ENCODE measurements at places on chromosomes 3 and 15.

DNA sequence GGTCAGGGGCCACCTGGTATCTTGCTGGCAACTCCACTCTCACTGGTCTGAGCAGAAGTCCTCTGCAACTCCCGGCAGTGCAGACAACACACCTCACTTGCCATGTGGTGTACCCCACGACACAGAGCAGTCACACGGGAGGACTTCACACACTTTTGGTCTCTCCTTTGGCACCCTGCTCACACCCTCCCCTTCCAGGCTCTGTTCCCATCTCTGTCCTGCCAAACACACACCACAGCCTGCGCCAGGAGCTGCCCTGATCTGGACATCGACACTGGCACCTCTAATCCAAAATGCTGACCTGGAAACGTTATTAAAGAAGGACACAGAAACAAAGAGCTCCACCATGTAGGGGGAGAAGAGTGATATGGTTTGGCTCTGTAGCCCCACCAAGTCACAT lies 57.2 kb downstream of the SLC41A3 start:
- no peak for DNase-seq

GRCh38 chr15:58526647-58527192 lies 94.9 kb downstream of the LIPC start:
- DNase-seq, result no peak

DNA sequence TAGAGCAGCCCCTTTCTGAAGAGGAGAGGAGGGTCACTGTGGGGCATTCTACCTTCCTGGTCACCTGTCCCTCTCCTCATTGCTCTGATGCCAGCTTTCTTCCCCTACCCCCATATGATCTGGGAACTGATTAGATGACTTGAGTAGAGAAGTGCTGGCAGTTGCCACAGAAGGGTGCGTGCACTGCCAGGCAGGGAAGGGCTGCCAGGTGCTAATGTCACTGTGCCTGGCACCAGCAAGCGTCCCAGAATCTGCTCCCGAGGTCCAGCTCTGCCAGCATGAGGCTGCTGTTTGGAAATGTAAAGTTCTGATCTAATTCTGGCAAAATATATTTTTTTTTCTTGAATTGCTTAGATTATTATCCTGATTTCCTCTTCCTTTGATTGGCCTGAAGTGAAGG lies 52.8 kb downstream of the PPM1L start:
- DNase-seq, result no peak

DNA sequence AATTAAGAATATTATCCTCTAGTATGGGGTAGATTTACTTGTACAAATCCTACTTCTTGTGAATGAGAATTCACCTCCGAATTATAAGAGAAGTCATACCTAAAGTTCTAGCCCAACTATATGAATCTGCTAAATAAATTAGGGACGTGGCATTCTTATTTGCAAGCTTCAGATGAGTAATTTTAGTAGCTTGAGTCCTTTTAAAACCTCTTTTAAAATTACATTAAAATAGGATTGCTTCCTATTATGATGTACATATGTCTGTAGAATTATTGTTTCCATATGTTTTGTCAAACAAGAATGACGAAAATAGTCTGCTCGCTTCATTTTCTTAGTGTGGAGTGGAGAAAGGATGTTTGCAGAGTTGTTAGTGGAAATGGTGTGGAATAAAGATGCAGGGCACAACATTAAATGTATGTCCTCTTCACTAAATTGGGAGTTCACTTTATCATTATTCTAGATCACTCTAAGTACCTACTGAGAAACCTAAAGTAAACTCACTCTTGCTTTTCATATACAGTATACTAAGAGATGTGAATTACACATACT lies 59.4 kb downstream of the CMSS1 start:
- DNase-seq, result no peak

- peak; percentile 11 for DNase-seq
Observed at GRCh38 chr15:70142322-70143191, 44.8 kb upstream of the TLE3 start.

- no peak for DNase-seq
Observed at GRCh38 chr3:132406587-132406986, 10.7 kb upstream of the DNAJC13 start.

Measured in CD4-positive, alpha-beta T cell treated with Interleukin-10 for 1 hour (primary cell).